ENCODE measurements at places on chromosomes 11 and 22. TPM values are rescaled to one million over a fixed set of nuclear protein-coding genes. Genes with fewer than 3 reads are reported as not detected.

MIAT gene
- 0.15 TPM for total RNA-seq

BATF2 gene
- not detected for total RNA-seq

DAGLA gene
- 8.6 TPM for total RNA-seq

BARX2 gene
- total RNA-seq, result 0.47 TPM

OR52A1 gene
- not detected for total RNA-seq

MMP1 gene
- total RNA-seq, result 6.5 TPM

APOL5 gene
- not detected for total RNA-seq

ABCC8 gene
- total RNA-seq, result not detected

SLC22A25 gene
- not detected for total RNA-seq

RFPL1 gene
- total RNA-seq, result not detected
